Activated CD8-positive, alpha-beta T cell treated with anti-CD3 and anti-CD28 coated beads for 36 hours (primary cell): ENCODE measurements at places on chromosomes 4 and X. TPM values are rescaled to one million over a fixed set of nuclear protein-coding genes. Genes with fewer than 3 reads are reported as not detected.

The CACNA1F gene
- total RNA-seq: 0.90 TPM

The PAGE1 gene
- total RNA-seq: not detected

The CORIN gene
- total RNA-seq: 0.29 TPM

The FRG1 gene
- 69.0 TPM for total RNA-seq
